ENCODE measurements at places on chromosomes 4 and X.

- DNase-seq = no peak
These were observed 192.2 kb downstream of the LDB2 start for GRCh38 chr4:16706251-16706650.

DNA sequence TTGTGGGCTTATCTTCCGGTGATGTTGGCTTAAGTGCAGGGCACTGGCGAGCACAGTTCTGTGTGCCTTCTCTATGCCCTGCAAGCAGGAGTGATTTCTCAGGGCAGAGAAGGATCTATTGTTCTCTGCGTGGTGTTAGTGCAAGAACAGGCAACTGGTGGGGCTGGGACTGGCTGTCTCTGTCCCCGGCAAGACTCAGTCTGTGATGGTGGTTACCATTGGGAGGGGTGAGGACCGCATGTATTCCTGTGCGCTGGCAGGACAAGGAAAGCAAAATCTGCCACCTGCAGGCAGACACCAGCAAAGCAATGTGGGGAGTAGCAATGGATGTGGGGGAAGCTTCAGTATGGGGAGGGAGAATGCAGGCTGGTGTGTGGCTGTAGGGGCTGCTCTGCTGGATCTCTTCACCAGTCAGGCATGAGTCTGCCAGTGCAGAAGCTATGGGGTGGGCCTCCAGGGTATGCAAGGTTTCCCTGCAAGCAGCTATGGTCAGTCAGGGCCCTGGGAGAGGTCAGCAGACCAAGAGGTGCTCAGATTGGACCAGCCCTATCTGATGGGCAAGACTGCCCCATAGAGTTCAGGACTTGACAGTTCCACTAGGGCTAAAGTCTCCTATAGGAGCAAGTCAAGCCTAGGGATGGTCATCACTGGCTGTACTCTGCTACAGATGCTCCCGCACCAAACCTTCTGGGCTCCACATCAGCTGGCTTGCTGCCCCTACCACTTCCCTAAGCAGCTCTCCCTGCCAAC is 16.8 kb downstream of the PF4 start:
- no peak for DNase-seq

DNA sequence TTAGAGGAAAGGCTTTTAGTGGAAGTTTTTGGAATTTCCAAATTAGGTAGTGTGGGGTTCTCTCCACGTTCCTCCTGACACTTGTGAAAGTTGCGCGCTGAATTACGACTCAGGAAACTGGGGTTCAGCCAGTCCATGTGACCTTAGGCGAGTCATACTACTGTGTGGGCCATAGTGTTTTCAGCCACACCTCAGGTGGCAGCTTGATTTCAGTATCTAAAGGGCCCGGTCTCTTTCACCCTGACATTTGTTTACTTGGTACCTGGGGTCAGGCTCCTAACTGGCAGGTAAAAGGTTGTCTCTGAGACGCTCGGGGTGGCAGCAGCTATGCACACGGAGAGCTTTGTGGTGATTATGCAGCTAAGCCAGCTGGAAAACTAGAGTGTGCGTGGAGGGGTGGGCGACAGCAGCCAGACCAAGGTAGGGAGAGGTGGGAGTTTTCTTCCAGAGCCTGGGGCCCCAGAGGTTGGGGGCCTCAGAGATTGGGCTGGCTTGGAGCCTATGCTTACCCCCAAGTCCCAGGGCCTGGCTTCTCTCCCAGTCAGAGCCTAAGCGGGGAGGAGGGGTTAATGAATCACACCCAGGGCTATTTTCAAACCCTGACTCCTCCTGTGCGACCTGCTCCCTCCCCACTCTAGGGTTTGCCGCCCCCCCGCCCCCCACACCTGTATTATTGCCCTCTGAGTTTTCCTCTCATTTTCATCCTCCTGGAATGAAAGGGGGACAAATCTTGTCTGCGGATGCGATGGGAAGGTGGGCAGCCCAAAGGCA is 47.2 kb downstream of the STARD8 start:
- DNase-seq = no peak

- peak; percentile 90 for DNase-seq
These were observed 75.9 kb upstream of the CAMK2D start for GRCh38 chr4:113837397-113837796.

- DNase-seq = no peak
These were observed 434.9 kb upstream of the PABPC4L start for GRCh38 chr4:134636338-134637051.

DNA sequence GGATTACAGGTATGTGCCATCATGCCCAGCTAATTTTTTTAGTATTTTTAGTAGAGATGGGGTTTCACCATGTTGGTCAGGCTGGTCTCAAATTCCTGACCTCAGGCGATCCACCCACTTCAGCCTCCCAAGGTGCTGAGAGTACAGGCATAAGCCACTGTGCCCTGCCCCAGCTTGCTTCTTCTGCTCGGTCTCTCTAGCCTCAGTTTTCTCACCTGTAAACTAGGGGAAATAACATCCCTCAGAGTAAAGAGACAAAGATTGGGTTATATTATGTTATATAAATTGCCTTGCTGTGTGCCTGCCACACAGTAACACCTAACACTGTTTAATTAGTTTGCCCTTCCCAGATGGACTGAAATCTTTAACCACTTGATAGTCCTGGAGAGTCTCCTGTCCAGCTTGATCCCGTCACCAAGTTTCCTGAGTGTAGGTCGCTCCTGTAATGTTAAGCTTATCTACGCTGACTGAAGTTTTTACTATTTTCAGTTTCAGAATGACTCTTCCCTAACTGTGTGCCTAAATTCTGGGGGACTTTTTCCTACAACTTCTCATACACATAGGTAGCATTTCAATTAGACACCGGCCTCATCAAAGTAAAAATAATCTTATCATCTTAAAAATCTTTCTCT is 412.7 kb upstream of the TENM3 start:
- DNase-seq = no peak

- peak; percentile 58 for DNase-seq
These were observed 60.8 kb upstream of the ESX1 start for GRCh38 chrX:104315555-104315954.

- DNase-seq = peak; percentile 65
These were observed 121.0 kb upstream of the STOX2 start for GRCh38 chr4:183783991-183784553.

GRCh38 chr4:87543835-87544461 is 14.8 kb upstream of the SPARCL1 start:
- DNase-seq = peak; percentile 58
